ENCODE measurements at places on chromosomes 11 and 22.

DNA sequence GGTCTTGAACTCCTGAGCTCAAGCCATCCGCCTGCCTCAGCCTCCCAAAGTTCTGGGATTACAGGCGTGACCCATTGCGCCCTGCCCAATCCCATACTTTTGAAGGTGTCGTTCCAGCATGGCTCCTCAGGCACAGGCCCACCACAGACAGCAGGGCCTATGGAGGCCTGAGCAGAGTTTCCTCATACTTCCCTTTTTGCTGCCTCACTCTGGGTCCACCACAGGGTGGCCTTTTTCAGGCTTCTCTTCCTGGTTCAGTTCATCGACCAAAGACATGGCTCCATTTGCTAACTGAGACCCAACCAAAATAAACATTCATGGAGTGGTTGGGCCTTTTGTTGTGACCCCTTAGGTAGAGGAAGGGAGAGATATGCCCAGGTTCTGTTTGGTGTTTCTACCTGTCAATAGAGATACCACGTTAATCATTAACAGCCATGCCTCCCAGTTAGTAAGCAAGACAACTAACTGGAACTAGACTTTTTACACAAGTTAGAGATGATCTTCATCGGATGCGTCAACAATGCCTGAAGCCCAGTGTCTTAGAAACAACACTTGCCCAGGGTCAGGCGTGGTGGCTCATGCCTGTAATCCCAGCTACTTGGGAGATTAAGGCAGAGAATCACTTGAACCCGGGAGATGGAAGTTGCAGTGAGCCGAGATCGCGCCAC lies 35.1 kb downstream of the TRIOBP start:
- no peaks in the 10 kb centered on the region for H3K27me3 ChIP-seq
- H3K36me3 ChIP-seq = no peaks in the 10 kb centered on the region
- DNase-seq = no peak
- H3K27ac ChIP-seq = no peak overlapping the region
- no peak overlapping the region for H3K4me3 ChIP-seq

GRCh38 chr11:22634897-22635629 lies 9.4 kb upstream of the FANCF start:
- DNase-seq = no peak
- H3K4me3 ChIP-seq = no peak overlapping the region
- H3K4me1 ChIP-seq = no peaks in the 10 kb centered on the region
- H3K27me3 ChIP-seq = no peaks in the 10 kb centered on the region
- H3K27ac ChIP-seq = no peak overlapping the region
- no peaks in the 10 kb centered on the region for H3K36me3 ChIP-seq

DNA sequence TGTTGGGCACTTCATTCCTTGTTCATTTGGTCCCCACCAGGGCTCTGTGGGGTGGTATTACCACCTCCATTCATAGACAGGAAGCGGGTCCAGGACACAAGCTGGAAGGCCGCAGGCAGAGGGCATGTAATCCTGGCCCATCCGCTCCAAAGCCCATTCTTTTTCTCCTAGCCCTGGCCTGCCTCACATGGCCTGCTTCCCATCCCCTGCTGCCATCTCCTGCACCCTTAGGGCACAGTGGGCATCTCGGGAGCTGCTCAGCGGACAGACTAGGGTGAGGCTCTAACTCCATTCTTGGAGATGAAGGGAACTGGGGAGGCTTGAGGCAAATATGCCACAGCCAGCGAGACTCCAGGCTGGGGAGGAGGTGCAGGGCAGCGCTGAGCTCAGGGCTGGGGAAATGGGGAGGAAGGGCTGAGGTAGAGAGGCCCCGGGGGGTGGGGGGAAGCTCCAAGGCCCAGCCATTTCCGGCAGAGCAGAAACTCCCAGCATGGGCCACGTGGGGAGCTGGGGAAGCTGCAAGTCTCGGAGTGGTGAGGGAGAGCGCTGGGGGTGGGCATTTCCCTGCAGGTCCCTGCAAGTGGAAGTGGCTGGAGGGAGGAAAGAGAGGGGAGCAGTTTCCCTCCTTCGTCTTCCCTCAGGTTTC lies 14.3 kb upstream of the BCL9L start:
- H3K27me3 ChIP-seq = no peaks in the 10 kb centered on the region
- DNase-seq = no peak
- no peak overlapping the region for H3K27ac ChIP-seq
- peaks cover 14% of the 10 kb centered on the region for H3K4me1 ChIP-seq
- H3K36me3 ChIP-seq = no peaks in the 10 kb centered on the region
- H3K4me3 ChIP-seq = no peak overlapping the region

GRCh38 chr11:134502153-134502550 lies 90.1 kb upstream of the B3GAT1 start:
- no peaks in the 10 kb centered on the region for H3K27me3 ChIP-seq
- no peaks in the 10 kb centered on the region for H3K36me3 ChIP-seq
- H3K4me3 ChIP-seq = no peak overlapping the region
- no peaks in the 10 kb centered on the region for H3K4me1 ChIP-seq

DNA sequence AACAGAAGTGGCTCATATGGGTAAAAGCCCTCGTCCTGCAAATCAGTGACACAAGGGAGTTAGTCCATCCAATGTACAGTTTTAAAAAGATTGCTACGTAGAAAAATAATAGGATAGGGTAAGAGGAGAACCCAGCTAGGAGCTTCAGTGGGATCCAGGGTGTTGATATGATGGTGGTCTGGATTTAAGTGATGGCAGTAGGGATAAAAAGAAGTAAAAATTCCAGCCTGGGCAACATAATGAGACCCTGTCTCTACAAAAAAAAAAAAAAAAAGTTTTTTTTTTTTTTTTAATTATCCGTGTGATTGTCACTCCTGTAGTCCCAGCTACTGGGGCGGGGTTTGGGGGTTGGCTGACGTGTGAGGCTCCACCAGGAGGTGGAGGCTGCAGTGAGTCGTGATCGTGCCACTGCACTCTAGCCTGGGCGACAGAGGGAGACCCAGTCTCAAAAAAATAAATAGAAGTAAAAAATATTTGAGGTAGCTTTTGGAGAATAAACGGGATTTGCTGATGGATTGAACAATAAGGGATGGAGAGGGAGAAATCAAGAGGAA lies 7.0 kb upstream of the L3MBTL2 start:
- peaks cover 18% of the 10 kb centered on the region for H3K4me1 ChIP-seq
- DNase-seq = no peak
- peak overlapping the region; percentile 75 for H3K27ac ChIP-seq
- H3K27me3 ChIP-seq = no peaks in the 10 kb centered on the region
- H3K4me3 ChIP-seq = peak overlapping the region; percentile 62

- no peak for DNase-seq
- H3K4me3 ChIP-seq = no peak overlapping the region
- no peaks in the 10 kb centered on the region for H3K36me3 ChIP-seq
- H3K27me3 ChIP-seq = no peaks in the 10 kb centered on the region
- H3K4me1 ChIP-seq = no peaks in the 10 kb centered on the region
These were observed 27.9 kb downstream of the PIWIL4 start for GRCh38 chr11:94595076-94595475.
